CD4-positive, alpha-beta T cell treated with Interleukin-2 at 100 ng/mL for 4 hours (primary cell): ENCODE measurements at places on chromosomes 13 and 19.

DNA sequence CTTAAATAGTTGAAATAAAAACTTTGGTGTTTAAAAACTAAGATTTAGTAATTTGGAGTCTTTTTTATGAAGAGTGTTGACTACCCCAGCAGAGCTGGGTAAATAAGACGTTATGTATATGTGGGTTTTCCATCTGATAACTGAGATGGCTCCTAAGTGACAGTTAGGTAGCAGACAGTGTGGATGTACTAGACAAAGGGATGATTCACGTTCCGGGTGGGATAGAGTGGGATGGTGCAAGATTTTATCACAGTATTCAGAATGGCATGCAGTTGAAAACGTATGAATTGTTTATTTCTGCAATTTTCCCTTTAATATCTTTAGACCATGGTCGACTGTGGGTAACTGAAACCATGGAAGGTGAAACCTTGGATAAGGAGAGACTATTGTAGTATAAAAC lies 50.4 kb downstream of the NAA16 start:
- DNase-seq = no peak

- DNase-seq = no peak
Observed at GRCh38 chr19:848386-848921, 3.6 kb upstream of the ELANE start.

DNA sequence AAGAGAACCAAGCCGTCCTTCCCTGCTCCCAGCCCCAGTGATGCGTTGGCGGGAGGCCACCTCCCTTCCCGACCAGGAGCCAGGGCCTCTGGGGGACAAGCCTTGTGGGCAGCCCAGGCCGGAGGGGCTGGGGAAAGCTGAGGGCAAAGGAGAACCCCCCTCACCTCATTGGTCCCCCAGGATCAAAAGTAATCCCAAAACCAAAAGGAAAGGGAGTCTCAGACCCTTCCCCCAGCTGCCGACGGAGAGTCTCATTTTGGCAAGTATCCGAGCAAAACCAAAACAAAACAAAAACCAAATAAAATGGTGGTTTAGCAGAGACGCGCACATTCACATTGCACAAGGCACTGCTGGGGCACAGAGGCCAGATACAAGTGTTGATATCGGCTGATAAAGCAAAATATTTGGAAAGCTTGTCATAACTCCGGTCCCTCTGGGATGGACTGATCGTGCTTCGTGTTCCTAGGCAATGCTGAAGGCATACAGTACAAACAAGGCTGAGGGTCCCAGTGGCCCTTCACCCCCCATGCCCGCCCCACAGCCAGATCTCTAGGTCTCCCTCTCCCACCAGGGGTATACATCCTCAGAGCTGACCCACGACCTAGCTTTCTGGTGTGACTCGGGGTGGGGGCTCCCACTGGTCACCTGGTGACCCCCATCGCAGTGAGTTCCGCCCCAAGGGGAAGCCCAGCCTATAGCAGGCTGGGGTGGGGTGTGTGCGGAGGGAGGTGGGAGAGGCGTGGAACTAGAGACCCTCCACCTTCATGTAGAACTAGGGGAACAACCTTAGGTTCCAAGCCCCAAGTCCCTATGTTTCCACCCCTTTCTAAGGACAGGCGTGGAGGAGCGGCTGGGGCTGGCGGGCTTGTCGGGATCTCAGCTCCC lies 2.1 kb downstream of the CEBPA start:
- DNase-seq = no peak

- DNase-seq = no peak
Observed at GRCh38 chr19:42558450-42559150, 30.3 kb upstream of the CEACAM1 start.

- DNase-seq = peak; percentile 79
Observed at GRCh38 chr19:43519436-43520088, 7.4 kb downstream of the ETHE1 start.

DNA sequence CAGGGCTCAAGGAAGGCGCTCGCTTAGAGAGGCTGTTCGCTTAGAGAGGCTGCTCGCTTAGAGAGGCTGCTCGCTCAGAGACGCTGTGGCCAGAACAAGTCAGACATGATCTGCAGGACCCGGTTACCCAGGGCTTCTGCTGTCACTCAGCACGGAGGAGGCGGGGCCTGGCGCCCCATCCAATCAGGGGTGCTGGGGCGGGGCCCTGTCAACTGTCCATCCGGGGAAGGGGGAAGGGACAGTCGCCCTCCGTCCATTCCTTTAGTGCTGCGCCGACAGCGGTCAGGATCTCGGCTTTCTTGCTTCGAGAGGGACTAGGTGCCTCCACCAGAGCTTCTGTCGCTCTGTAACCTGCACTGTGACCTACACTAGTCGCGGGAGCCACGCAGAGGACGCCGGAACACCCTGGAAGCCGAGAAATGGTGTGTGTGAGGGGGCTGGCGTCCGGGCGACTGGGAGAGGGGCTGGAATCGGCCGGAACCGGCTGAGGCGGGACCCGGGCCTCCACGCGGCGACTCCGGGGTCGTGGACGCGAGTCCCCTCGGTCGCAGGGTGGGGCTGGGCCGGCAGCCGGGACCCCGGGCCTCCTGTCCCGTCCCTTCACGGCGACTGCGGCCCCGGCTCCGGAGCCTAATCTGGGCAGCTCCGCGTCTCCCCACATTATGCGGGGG lies at the start of gene ZNF440:
TSS of gene ZNF440 (plus strand) at position 245 of the 671 bp plus-strand sequence. CDS start at position 420, 175 bp downstream.
- peak; percentile 83 for DNase-seq

GRCh38 chr19:6711605-6712004 lies 8.8 kb downstream of the C3 start:
- no peak for DNase-seq

DNA sequence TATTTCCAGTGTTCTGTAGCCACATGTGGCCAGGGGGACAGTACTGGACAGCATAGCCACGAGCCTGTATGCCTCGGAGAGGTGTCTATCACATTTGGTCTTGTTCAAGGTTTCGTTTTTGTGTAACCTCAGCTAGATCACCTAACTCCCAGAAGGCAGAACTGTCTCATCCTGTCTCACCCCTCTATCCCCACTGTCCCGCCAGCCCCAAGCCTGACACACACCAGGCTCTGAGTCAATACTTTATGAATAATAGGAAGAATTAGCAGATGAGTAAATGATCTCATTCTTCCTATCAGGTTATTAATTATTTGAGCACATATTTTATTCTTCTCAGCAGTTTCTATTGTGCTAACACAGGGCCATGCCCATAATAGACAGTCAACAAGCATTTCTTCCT lies 132.2 kb downstream of the NUFIP1 start:
- DNase-seq = no peak

- DNase-seq = no peak
Observed at GRCh38 chr13:62387647-62388046, 972.0 kb upstream of the PCDH20 start.
